ENCODE measurements at places on chromosomes 6 and 20. TPM values are rescaled to one million over a fixed set of nuclear protein-coding genes. Genes with fewer than 3 reads are reported as not detected.

DNA sequence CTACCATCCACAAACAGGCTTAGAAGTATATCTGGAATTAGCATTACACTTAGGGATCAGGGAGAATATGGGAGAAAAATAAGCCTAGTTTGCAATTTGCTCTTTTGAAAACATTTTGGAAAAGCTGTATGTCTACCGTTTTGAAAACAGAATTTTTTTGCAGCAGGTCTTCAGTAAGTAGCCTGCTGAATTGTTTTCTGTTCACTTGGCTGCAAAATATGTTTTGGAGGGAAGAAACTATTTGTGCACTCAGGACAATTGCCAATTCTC lies 39.6 kb downstream of the ILRUN start:
- no peak for DNase-seq

The VSTM2L gene
- total RNA-seq: 24.5 TPM

The OR2H2 gene
- total RNA-seq: not detected

DNA sequence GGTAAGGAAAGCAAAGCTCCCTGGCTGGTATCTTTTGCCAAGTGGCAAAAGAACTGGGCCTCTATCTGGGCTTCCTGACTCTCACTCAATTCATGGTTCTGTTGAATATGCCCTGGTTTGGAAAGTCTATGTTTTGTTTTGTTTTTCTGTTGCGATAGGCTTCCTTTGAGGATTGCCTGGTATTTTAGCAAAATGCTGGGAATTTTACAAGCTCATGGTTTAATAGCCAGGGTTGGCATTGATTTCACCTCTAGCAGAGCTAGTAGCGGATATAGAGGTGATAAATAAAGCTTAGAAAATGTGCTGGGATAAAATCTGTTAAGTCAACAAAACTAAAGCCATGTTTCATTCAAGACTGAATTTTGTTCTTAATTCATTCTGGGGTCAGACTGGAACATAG lies 109.9 kb downstream of the RNF144B start:
- no peak for DNase-seq

DNA sequence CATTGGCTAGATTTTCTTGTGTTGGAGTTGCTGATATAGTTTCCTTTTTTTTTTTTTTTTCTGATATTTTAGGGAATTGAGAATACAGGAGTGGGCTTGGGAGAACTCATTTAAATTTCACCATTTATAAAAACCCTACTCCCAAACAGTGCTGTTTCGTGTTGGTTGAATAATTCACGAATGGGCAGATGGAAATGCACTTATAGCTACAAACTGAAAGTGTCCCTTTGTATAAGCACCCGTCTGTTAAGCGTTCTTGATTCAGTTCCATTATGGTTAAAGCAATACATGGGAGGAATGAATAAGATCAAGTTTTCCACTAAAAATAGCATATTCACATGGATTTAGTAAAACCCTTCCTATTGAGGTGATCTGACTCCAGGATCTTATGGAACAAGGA lies 122.2 kb upstream of the ARG1 start:
- DNase-seq: no peak

DNA sequence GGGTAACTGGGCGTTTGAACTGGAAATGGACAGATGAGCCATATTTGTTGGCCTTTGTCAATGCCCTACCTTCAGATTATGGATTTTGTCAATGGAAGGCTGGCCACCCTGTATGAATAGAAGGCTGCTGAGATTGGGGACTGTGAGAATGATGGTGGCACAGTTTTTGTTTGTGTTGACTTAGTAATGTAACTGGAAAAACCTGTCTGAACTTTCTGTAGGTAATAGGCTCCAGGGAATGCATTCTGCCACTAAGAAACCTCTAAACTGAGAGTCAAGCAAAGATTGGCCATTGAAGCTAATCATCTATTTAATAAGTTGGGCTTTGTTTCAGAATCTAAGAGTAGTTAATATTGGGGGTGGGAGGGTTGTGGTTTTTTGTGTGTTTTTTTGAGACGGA lies 97.5 kb downstream of the FOXO3 start:
- DNase-seq: no peak

The MYL9 gene
- total RNA-seq: 237 TPM

The RAB23 gene
- total RNA-seq: 69.7 TPM

- DNase-seq: no peak
Observed at GRCh38 chr6:41877051-41877680, 18.0 kb downstream of the USP49 start.

The GLP1R gene
- not detected for total RNA-seq

Data from chondrocyte (in vitro differentiated cells).